ENCODE measurements at places on chromosomes 3 and 15.
A peak's percentile ranks its signal among the peaks of the same experiment; 100 is the strongest.

DNA sequence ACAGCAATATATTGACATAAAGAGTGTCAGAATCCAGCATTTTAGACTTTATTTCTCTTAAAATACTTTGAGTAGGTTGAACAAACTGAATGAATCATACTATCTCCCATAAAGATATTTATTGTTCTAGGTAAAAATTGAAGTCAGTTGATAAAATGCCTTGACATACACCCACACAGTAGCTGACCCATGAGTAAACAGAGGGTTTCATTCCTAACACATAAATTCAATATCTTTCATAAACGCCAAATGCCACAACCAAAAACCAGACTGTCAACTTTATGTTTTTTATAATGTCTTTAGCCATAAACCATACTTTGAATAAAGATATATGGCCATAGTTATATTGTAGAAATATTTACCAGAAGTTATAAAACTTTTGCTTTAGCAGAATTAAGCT lies 742.4 kb downstream of the NAALADL2 start:
- no peak for DNase-seq

DNA sequence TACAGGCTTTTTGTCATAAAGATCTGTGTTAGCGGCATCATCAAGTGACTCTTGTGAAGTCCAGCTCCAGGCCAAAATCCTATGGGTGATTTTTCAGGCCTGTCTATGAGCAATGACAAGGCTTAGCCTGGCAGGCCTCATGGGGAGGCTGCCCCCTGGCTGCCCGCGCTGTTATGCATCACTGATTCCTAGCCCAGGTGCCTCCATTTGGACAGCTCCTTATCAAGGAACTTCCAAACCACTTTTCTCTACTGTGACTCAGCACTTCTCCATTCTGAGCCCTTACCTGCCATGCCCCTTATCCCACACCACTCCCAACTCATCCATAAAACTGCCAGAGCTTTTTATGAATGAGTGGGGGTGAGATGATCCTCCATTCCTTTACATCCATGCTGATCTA lies 91.5 kb upstream of the C3orf80 start:
- no peak for DNase-seq

GRCh38 chr3:37582086-37582485 lies 279.6 kb upstream of the CTDSPL start:
- no peak for DNase-seq

GRCh38 chr3:190886945-190887344 lies 24.5 kb upstream of the GMNC start:
- DNase-seq, result no peak

DNA sequence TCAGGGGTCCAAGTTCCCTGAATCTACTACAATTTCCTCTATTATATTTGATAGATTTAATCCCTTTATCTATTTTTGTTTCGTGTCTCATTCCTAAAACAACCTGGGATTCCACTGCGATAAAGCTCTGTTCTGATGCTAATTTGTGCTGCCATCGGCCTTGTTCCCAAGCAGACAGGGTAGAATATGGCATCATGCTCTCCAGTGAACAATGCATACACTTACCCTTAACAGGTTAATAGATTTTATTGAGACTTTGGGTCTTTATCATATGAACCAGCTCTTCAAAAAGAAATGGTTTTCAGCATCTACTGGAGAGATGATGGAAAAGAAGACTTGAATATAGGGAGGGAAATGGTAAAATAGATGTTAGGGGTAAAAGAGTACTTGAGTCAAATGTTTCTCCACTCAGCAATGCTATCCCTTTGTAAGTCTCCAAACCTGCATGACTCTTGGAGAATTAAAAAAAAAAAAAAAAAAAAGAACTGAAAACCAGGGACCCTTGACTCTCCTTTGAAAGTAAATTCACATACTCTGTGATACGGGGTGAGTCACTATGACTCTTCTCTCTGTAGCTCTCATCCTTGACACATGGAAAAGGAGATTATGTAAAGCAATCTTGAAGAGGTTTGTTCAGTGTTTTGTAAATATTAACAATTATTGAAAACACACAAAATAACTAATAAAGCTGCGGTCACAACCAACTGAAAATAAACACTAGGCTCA lies 268.8 kb downstream of the ZBTB20 start:
- peak; percentile 41 for DNase-seq

- peak; percentile 78 for DNase-seq
Measured at GRCh38 chr15:27679731-27680471, 419.2 kb downstream of the OCA2 start.

DNA sequence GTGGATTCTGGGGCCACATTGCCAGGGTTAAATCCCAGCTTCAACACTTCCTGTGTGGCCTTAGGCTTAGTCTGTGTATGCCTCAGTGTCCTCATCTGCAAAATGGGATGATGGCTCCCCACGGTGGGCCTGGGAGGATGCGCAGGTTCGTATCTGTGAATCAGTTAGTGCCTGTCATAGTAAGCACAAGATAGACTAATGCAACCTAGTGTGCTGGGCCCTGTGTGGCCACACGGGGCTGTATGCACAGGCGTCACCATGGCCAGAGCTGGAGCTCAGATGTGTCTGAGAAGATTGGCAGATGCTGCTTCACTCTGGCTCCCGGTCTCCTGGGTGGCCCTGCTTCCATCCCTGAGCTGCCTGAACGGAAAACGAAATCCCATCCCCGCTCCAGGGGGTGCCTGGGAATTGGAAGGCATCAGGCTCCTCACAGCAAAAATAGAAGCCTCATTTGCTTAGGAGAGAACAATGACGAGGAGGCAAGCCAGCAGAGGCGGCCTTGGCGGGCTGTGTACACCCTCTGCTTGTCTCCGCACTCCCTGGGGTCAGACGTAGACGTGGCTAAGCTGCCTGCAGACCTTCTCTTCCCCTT lies 103.6 kb downstream of the APBA2 start:
- DNase-seq, result peak; percentile 20

DNA sequence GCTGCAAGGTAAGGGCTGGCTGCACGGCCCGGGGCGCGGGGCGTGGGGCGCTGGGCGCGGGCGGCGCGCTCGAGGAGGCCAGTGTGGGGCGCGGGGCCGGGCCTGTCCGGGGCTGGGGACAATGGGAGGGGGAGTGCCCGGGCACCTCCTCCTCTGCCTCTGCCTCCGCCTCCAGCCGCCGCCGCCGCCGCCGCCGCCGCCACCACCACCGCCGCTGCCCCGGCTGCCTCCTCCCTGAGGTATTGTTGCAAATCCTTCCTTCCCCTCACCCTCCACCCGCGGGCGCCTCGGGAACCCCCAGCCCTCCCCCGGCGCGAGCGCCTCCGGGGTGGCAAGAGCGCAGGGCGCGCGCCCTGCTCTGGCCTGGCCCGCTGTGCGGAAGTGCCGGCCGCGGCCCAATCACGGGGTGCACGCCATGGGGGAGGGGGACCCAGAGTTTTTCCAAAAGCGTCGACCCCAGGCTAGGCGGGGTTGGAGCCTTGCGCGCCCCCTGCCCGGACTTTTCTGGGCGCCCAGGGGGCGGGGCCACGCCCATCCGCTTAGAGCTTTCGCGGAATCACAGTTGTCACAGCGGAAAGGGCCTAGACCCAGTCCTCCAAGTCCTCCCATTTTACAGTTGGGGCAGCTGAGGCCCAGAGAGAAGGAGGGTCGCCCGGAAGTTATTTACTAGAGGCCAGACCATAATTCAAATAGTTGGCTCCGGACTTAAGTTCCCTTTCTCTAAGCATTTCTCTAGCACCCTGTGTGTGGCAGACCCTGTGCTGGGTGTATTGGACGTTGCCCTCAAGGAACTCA lies at the start of gene LPP:
Gene LPP (plus strand): TSS at position 144 of the 795 bp plus-strand sequence. CDS start 251,964 bp downstream, outside the sequence.
- peak; percentile 78 for DNase-seq

GRCh38 chr3:173584093-173584837 lies 186.7 kb downstream of the NLGN1 start:
- peak; percentile 70 for DNase-seq
